CD4-positive, CD25-positive, alpha-beta regulatory T cell (primary cell): ENCODE measurements at places on chromosomes 6 and 20.

- DNase-seq, result no peak
Measured at GRCh38 chr20:53146201-53146891, 174.2 kb downstream of the TSHZ2 start.

GRCh38 chr6:170403451-170403850 lies 96.9 kb downstream of the FAM120B start:
- no peak for DNase-seq

GRCh38 chr20:1491281-1491840 lies at the start of gene SIRPB2:
Gene SIRPB2 (minus strand): TSS chr20:1491420. CDS start chr20:1491359, 61 bp downstream.
- no peak for DNase-seq

DNA sequence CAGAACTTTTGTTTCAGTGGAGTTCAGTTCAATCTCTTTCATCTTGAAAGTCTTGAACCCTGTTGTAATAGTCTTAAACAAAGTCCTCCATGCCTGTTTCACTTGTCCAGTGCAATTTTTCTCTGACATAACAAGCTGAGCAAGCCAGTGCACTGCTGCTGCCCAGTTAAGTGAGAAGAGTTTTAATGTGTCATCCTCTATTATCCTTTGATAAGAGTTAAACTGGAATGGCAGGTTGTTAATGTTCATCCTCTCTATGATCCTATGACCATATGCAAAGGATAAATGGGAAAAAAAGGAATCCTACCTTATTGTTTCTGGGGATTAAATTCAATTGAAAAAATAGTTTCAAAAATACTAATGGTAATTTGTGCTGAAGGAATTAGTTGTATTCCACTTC lies 197.5 kb downstream of the FRK start:
- no peak for DNase-seq

- no peak for DNase-seq
Measured at GRCh38 chr6:139588734-139589593, 214.5 kb upstream of the CITED2 start.
